T-helper 17 cell (primary cell): ENCODE measurements at places on chromosomes 4 and X. TPM values are rescaled to one million over a fixed set of nuclear protein-coding genes. Genes with fewer than 3 reads are reported as not detected.
A peak's percentile ranks its signal among the peaks of the same experiment; 100 is the strongest.

DNA sequence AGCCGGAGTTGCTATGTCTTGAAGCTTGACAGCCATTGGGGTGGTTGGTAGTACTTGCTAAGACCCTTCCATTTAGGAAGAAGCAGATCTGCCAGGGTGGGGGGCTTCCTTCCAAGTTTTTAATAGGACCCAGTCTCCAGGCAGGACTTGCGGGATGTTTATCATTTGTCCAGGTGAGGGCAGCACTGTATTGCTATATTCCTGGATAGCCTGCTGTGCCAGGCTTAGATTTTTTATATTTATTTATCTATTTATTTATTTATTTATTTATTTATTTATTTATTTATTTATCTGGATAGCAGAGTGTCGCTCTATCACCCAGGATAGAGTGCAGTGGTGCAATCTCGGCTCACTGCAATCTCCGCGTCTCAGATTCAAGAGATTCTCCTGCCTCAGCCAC, 87.4 kb upstream of the CT45A1 start:
- H3K4me3 ChIP-seq = no peak overlapping the region
- H3K27me3 ChIP-seq = no peaks in the 10 kb centered on the region

DNA sequence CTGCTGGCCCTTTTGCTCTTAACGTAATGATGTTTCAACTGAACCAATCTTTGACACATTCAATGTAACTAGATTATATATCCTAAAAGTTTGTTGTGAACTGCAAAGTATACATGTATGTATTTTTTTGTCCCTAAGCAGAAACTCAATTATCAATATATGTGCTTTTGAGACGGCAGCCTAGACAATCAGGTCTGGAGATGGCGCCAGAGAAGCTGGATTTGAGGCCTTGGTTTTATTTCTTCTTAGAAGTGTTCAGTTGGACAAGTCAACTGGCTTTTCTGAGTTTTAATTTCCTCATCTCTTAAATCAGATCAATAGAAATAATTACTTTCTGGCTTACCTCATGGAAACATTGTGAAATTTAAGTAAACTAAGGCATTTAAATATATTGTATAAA, 62.5 kb downstream of the DCAF8L1 start:
- H3K4me3 ChIP-seq = no peak overlapping the region
- H3K36me3 ChIP-seq = no peaks in the 10 kb centered on the region
- H3K27ac ChIP-seq = no peak overlapping the region

DNA sequence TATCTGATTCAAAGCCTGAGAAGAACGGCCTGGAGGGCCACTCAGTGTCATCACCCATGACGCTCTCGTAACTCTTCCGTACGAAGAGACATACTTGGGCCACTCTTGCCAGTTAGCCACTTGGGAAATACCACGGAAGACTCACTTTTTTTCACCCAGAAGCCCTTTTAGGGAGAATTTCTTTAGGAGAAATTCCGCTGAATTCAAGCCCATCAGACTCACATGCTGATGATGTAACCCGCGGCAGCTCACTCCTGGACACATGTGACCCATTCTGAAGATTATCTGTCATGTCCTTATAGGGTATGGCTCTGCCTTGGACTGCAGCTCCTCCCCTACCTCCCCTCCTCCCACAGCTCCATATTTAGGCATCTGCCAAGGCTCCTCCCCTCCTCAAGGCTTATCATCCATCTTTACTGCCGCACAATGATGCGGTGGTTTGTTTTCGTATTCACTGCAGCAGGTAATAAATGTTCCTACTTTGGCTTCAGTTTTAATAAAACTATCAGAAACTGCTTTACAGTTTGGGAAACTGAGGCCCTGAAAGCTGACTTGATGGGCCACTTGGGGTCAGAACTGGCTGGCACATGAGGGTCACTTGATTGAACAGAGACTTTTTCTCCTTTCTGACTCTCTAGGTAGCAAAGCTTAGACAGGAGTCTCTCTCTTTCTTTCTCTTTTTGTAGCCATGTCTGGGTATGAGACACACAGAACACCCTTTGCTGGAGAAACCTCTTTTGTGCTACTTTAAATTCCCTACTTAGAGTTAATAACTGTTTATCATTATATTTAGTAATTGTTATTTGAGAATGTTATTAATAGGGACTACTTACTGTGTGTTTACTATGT, 42.1 kb downstream of the RHOH start:
- peak overlapping the region; percentile 82 for H3K4me3 ChIP-seq
- no peaks in the 10 kb centered on the region for H3K27me3 ChIP-seq
- H3K27ac ChIP-seq = peak overlapping the region; percentile 99
- DNase-seq = peak; percentile 53
- H3K36me3 ChIP-seq = peaks cover 7% of the 10 kb centered on the region
- peaks cover 66% of the 10 kb centered on the region for H3K4me1 ChIP-seq

PAK3 gene
- 2.7 TPM for total RNA-seq

DNA sequence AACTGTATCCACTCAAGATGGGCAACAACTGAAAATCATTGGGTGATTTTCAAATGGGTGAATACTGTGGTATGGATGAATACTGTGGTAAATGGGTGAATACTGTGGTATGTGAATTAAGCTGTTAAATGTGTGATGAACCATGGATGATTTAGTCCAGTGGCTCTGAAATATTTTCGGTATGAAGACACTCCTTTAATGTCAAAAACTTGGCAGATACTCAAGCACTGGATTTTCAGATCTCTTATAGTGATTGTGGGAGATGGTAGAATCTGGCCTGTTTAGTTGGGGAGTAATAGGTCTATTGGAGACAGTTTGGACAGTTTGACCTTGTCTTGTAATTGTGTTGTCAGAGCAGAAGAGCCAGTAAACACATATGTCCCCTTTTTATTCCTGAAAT, 45.7 kb downstream of the SSX7 start:
- H3K27ac ChIP-seq = no peak overlapping the region
- H3K4me3 ChIP-seq = no peak overlapping the region
- H3K4me1 ChIP-seq = no peaks in the 10 kb centered on the region
- DNase-seq = no peak
- no peaks in the 10 kb centered on the region for H3K36me3 ChIP-seq

- H3K36me3 ChIP-seq = no peaks in the 10 kb centered on the region
- H3K27ac ChIP-seq = no peak overlapping the region
- no peak for DNase-seq
- peaks cover 24% of the 10 kb centered on the region for H3K27me3 ChIP-seq
Observed at GRCh38 chr4:119643306-119644042, 14.9 kb upstream of the PDE5A start.

TRAM1L1 gene
- not detected for total RNA-seq

DNA sequence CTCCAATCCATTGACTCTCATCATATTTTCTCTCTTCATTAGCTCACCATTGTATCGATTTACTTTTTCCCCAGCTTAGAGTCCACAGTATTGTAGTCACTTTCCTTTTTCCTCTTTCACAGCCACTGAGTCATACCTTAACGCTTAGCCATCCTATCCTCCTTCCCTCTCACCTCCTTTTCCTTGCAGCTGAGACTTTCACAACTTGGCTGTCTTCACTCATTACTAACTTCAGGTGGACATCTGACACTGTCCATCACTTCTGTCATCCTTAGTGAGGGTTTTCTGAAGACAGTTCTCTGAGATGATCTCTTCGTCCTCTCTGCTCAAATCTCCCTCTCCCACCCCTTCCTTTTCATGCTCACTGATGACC, 70.5 kb upstream of the ESX1 start:
- DNase-seq = no peak
- peaks cover 6% of the 10 kb centered on the region for H3K27me3 ChIP-seq
- no peaks in the 10 kb centered on the region for H3K4me1 ChIP-seq
- H3K27ac ChIP-seq = no peak overlapping the region
- no peaks in the 10 kb centered on the region for H3K36me3 ChIP-seq

HTN3 gene
- total RNA-seq = not detected

- H3K4me1 ChIP-seq = peaks cover 2% of the 10 kb centered on the region
- DNase-seq = no peak
- peaks cover 7% of the 10 kb centered on the region for H3K27me3 ChIP-seq
Observed at GRCh38 chrX:140762061-140762460, 52.5 kb downstream of the LINC00632 start.

EXOSC9 gene
- total RNA-seq = 58.8 TPM

FAM193A gene
- total RNA-seq = 34.8 TPM

DNA sequence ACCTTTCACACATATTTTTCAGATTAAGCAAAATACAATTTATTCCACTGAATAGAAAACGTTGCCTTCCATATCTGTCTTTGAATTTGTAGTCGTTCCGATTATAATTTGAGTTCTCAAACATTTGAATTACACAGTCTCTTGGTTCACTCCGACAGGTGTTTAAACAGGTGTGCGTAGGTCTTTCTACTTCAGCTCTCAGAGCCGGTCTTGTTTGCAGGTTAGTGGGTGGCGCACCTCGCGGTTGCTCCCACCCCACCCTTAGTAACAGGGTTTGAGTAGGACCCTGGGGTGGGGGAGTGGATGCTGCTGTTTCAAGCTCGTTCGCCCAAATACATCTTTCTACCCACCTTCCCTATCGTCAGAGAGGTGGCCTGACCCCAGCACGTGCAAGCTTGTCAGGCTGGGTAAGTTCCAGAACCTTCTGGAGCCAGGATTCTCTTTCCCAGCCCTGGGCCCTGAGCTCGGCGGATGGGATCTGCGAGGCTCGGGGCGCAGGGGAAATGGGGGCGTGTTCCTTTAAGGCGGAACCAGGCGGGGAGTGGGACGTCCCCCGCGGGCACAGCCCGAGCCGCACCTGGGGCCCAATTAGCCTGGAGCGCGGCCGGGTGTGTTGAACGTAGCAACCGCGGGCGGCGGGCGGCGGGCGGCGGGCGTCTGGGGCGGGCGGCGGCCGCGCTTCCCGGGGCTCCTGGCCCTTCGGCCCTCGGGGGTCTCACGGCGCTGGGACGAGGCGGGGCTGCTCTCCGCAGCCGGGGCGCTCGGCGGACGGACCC, at the start of gene FAM149A:
FAM149A (plus strand) TSS at position 591 of the 776 bp plus-strand sequence.
- H3K27ac ChIP-seq = no peak within 1 kb of the TSS
- H3K4me1 ChIP-seq = peaks cover 9% of the 10 kb centered on the region
- peaks cover 6% of the 10 kb centered on the region for H3K36me3 ChIP-seq
- peak within 1 kb of the TSS; percentile 91 for H3K4me3 ChIP-seq

DNA sequence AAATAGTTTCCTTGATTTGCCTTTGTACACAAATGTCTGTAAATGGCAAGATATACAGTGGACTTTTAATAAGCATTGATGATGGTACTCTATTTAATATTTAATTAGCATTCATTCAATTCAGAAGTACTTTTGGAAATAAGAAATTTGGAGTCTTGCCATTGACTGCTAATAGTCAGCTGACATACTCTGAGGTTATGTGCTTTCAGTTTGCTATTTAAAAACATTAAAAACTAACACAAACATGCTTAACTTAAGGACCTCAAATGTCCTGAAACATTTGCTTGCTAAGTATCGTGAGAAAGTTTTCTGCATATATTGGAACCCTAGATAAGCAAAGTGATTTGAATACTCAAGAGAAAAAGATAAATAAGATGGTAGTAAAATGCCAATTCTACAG, 64.6 kb downstream of the REELD1 start:
- H3K4me1 ChIP-seq = no peaks in the 10 kb centered on the region
- H3K36me3 ChIP-seq = no peaks in the 10 kb centered on the region
- DNase-seq = no peak

LDB2 gene
- not detected for total RNA-seq

- H3K27ac ChIP-seq = no peak overlapping the region
- no peak for DNase-seq
- H3K36me3 ChIP-seq = no peaks in the 10 kb centered on the region
- H3K4me3 ChIP-seq = no peak overlapping the region
- H3K27me3 ChIP-seq = no peaks in the 10 kb centered on the region
Observed at GRCh38 chr4:157447195-157447594, 226.7 kb downstream of the GRIA2 start.

- no peak overlapping the region for H3K27ac ChIP-seq
- peaks cover 7% of the 10 kb centered on the region for H3K4me1 ChIP-seq
- H3K4me3 ChIP-seq = no peak overlapping the region
- no peak for DNase-seq
- H3K27me3 ChIP-seq = no peaks in the 10 kb centered on the region
Observed at GRCh38 chr4:67714955-67715354, 14.0 kb upstream of the UBA6 start.

DNA sequence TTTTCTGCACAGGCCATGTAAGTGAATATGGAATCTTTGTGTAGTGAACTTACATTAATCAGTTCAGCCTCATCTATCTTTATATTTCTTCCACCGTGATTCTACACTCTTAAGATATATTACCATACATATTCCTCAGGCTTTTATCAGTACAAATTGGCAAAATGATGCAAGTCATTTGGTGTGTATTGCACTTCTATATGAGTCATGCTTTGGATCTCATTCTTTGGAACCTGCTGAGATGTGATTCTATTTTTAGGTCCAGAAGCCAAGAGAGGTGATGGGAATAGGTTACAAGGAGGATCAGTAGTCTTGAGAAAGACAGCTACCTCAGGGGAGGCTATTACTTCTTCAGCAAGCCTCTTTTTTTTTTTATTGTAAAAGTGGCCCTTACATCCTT, 204.4 kb downstream of the ZNF330 start:
- DNase-seq = no peak
- H3K4me3 ChIP-seq = no peak overlapping the region
- H3K27me3 ChIP-seq = no peaks in the 10 kb centered on the region
- no peak overlapping the region for H3K27ac ChIP-seq
- no peaks in the 10 kb centered on the region for H3K4me1 ChIP-seq
- no peaks in the 10 kb centered on the region for H3K36me3 ChIP-seq

OPHN1 gene
- total RNA-seq = 0.37 TPM

EDA gene
- 13.6 TPM for total RNA-seq

GRCh38 chrX:2374086-2374485, 126.7 kb downstream of the DHRSX start:
- H3K4me1 ChIP-seq = peaks cover 7% of the 10 kb centered on the region
- H3K36me3 ChIP-seq = peaks cover 2% of the 10 kb centered on the region
- H3K27me3 ChIP-seq = no peaks in the 10 kb centered on the region
- DNase-seq = no peak
- H3K27ac ChIP-seq = peak overlapping the region; percentile 44

SLC2A9 gene
- 2.8 TPM for total RNA-seq

DNA sequence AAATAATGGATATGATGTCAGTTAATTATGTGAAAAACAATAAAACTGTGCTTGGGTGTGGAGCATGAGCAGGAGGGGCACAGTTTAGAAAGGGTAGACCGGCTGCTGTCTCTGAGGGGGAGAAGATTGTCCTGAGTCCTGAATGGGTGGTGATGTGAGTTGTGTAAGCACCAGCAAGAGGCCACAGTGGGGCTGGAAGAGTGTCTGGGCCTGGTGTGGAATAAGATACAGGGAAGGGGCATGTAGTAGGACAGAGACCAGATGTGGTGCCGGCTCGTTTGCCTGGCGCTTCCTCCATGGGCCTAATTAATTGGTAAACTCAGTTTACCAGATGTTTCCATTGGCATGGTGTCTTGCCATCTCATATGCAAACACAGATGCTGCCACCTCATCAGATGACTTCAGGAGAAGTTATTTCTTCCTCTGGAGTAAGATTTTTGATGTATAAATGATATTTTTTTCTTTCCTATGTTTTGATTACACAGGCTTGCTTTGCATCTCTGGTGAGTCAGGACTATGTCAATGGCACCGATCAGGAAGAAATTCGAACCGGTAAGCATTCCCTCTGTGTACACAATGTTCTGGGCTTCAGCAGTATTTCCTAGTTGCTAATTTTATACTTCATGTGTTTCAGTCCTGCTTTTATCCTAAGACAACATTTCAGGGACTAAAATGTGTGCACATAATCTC, 5.1 kb downstream of the MED28 start:
- peaks cover 11% of the 10 kb centered on the region for H3K36me3 ChIP-seq
- no peak for DNase-seq
- no peak overlapping the region for H3K4me3 ChIP-seq
- peaks cover 28% of the 10 kb centered on the region for H3K4me1 ChIP-seq
- H3K27ac ChIP-seq = peak overlapping the region; percentile 78

- no peak overlapping the region for H3K27ac ChIP-seq
- H3K27me3 ChIP-seq = no peaks in the 10 kb centered on the region
- no peak for DNase-seq
- H3K4me3 ChIP-seq = no peak overlapping the region
- H3K4me1 ChIP-seq = no peaks in the 10 kb centered on the region
Observed at GRCh38 chrX:115535421-115535820, 25.6 kb upstream of the PLS3 start.
